ENCODE measurements at places on chromosomes 7 and 10.

GRCh38 chr7:44322631-44323363 is 2.6 kb downstream of the CAMK2B start:
- DNase-seq = no peak

- no peak for DNase-seq
These were observed 22.9 kb upstream of the MTPAP start for GRCh38 chr10:30371954-30372353.

GRCh38 chr10:27413831-27414348 is 90.2 kb upstream of the RAB18 start:
- DNase-seq = no peak

DNA sequence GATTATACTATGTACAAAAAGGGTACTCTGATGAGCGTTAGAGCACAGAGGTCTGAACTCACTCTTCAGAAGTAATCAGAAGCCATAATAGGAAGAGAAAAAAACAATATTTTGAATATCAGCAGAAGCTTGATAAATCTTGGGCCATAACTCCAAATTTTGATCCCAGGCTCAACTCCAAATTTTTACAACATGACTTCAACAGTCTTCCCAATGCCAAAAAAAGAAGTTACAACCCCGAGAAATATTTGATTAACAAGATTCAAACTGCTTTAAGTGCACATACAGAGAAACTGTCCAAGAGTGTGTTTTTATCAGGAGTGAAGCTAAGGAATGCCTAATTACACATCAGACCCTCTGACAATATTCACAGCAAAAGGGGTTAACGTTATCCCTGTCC is 7.5 kb downstream of the MPP7 start:
- no peak for DNase-seq

DNA sequence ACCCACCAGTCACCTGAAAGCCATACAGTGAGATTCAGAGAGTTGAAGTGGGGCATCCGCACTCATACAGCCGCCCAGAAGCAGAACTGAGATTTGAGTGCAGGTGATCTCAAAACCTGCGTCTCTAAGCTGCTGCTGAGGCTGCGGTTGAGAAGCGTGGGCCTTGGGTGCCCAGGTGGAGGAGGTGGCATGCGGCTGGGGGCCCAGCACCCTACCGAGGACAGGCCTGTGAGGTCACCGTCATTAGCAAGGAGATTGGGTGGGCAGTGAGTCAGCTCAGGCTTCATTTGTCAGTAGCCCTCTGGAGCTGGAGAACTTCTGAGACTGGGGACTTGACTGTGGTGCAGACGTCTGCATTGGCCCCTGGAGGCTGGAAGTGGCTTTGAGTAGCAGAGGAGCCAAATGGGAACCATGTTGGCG is 29.8 kb downstream of the ZMIZ1 start:
- no peak for DNase-seq

DNA sequence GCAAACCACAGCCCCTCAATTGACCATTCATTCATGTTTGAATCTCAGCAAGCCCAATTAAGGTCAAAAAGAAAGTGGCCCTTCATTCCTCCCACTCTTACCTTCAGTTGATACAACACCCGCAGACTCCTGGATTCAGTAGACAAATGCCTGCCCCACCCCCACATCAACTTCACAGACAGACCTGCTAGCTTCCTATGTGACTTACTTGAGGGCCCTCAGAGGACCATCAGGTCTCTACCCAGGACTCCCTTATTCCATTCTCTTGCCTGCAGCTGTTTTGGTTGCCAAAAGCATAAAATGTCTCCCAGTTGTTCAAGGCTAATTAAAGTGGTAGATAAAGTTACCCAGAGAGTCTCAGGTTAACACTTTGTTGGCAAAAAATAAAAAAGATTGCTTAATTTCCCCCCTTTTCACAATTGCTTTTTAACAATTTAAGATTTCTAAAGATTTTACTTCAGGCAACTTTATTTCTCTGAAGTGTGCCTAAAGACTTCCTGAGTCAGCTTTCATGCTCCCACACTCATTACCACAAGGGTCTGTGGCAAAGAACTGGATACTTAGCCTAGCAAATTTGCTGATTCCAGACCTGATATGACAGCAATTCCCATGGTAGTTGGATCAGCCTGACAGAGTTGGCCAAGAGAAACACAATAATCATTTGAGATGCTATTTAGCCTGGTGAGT is 3.3 kb upstream of the MTERF1 start:
- no peak for DNase-seq
